ENCODE measurements at places on chromosomes 6 and 20.

DNA sequence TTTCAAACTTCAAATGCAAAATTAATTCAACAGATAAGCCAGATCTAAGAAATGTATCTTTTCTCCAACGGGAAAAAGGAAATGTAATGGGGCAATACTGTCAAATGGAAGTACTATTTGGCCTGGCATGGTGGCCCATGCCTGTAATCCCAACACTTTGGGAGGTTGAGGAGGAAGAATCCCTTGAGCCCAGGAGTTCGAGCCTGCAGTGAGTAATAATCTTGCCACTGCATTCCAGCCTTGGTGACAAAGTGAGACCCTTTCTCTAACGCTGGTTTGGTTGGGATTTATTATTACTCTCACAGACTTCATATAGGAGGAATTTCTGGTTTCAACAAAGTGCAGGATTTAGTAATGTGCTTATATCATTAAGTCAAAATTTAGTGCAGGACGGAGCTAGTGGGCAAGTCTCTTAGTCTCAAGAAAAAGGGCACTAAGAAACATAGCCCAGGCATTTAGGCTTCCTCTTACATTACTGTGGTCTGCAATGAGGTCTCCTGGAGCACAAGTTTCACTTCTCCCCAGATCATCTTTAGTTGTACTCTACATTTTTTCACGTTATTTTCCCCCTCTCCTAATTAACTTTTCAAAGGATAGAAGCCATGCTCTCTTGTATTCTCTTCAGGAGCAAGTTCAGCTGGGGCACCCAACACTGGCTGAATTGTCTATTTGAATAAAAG is 23.1 kb downstream of the TRIM27 start:
- no peak for DNase-seq

DNA sequence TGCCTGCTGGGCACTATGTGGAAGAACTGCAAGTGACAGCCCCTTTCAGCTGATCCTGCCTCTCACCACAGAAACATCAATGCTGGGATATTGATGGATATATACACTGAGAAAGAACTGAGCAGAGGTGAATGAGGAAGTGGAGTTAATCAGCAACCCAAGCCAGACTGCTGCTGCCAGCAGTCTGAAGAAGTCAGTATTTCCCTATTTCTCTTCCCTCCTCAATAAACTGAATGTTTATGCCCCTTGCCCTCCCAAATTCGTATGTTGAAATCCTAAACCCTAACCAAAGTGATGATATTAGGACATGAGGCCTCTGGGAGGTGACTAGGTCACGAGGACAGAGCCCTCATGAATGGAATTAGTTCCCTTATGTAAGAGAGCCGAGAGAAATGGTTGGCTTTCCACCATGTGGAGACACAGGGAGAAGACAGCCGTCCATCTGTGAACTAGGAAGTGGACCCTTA is 76.3 kb downstream of the CDK19 start:
- no peak for DNase-seq

DNA sequence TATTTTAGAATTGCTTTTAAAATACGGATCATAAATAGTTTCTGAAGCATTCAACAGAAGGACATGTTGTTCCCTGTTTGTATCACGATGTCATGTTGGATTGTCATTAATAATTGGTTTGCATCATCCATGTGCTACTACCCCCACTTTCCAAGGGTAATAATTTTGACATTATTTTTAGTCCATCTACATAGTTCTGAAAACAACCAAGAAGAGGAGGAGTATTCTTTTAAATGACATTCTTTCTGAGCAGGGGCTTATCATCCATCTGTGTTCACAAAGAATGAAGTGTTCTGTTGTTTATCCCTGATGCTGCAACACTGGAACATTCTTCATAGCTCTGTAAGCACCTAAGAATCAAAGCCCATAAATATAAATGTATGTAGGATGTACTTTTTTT is 151.0 kb upstream of the CITED2 start:
- DNase-seq, result no peak

DNA sequence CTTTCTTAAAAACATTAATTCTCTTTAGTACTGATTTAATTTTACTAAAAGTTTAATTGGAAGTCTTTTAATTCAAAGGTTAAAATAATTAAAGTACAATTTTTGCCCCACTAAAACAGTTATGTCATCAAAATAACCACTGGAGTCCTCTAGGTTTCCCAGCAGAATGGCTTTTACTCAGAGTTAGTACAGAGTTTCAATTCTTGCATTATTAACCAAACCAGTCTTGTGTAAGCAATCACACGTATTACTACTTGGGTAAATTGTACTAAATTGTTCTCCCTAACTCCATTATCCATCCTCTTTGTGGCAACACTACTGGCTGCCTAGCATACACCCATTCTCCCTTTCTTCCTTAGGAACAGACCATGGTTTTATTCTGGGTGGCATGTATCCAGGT is 36.9 kb downstream of the CDK19 start:
- DNase-seq, result no peak

DNA sequence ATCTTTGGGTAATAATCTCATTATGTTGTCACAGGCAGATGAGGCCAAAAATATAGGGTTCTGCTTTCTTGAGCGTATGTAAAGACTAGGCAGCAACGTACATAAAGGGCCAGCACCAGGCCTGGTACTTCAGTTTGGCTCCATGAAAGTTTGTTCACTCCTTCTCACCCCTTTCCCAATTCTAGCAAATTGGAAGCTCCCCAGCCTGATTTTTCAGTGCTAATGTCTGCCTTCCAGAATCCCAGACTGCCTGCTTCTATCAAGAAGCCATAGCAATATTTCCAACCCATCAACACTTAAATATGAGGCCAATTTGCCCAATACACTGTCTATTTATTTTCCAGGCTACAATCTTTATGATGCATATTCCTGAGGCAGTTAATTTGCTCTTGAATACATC is 93.4 kb upstream of the PTPRT start:
- DNase-seq, result no peak

GRCh38 chr6:129312880-129313279 is 397.1 kb downstream of the ARHGAP18 start:
- DNase-seq, result no peak

GRCh38 chr6:104301951-104302350 is 557.8 kb downstream of the HACE1 start:
- DNase-seq, result no peak

DNA sequence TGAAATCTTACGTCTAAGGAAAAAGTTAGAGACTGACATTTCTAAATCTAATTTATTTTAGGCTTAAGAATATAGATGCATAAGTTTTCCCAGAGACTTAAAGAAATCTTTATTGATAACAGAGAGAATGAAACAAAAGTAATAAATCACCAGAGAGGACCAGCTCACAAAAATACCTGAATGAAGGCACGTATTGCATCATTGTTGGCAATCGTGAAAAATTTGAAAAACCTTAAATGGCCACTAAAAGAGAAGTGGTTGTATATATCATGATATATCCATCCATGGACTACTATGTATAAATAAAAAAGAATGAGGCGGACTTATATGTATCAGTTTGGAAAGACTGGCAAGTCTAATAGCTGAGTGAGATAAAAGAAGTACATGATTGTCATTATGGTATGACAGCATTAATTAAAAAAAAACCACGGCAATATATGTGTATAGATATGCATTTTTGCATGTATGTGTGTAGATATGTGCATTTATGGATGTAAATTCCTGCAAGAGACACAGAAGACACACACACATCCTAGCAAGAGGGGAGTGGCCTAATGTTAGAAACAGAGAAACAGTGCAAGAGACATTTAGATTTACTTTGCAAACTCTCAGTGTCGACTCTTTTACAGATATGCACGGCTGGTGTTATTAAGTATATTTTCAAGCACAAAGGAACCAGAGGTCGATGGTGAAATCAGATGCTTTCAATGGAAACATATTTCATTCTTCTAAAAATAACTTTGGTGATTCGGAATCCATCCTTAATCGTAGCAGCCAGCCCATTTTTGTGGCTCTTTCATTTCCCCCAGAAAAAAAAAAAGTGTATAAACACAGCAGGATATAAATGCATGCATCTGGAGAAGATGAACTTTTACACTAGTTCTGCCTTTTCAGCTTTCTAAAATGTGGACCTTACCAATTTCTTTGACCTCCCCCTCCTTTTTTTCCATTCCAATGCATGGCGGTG is 156.1 kb upstream of the SALL4 start:
- DNase-seq, result no peak

- DNase-seq, result no peak
Observed at GRCh38 chr6:41677124-41677921, 39.1 kb downstream of the MDFI start.

GRCh38 chr6:35024551-35025054 is 116.5 kb downstream of the TCP11 start:
- DNase-seq, result no peak

- DNase-seq, result no peak
Observed at GRCh38 chr20:25437153-25437581, 29.7 kb downstream of the GINS1 start.

DNA sequence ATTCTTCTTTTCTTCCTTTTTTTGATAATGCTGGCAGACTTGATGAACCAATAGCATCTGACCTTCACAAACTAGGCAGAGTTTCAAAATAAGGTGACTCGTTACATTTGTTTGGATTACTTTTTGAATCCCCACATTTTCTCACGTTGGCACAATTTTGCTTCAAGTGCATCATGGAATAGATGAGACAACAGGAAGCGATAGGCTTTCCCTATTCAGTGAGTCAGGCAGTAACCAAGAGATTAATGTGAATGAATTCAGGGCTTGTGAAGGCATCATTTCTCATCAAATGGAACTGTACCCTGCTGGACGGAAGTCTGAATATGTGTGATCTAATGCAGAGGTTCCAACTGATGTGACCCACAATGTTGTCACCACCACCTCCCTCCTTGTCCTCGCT is 10.7 kb downstream of the RFPL4B start:
- no peak for DNase-seq

DNA sequence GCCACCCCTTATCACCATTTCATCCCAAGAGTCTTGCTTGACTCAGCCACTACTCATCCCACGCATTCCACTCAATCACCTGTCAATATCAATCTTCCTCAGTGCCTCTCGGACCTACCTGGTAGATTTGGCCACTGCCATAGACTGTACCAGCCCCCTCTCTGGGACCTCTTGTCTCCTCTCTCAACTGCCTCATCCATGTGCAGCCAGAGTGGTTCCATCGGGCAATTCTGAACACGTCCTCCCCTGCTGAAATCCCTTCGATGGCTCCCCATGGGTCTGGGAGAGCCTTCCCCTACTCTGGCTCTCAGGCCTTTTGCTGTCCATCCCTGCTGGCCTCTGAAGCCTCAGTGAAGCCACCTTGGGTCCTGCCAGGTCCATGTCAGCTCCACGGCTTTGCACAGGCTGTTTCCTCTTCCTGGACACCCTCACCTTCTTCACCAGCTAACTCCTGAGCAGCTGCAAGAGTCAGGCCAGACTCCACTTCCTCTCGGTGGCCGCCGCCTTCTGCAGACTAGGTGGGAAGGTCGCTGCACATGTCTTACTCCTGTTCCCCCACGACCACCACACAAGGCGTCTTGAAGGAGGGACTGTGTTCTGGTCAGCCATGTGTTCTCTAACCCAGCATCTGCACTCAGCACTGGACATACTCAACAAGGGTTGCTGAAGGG is 120.4 kb downstream of the TOX2 start:
- DNase-seq, result no peak

DNA sequence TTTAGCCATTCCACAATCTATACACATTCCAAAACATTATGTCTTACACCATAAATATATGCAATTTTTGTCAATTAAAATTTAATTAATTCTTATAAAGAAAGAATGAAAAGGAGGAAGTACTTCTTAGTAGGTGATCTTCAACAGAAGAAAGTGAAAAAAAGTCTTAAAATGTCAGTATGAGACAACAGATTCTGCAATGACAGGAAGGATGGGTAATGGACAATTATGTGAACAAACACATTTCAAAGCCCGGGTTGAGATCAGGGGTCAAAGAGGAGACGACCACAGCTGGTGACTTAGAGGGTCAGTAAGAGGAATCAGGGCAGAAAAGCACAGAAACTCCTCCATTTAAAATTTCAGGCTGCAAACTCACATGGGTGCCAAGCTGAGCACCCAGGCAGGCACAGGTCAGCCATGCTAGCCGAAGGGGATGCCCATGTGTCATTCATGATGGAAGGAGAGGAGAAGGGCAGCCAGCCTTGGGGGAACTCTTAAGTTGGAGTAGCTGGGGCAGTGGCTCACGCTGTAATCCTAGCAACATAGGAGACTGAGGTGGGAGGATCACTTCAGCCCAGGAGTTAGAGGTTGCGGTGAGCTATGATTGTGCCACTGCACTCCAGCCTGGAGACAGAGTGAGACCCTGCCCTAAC is 11.0 kb downstream of the VSX1 start:
- no peak for DNase-seq

DNA sequence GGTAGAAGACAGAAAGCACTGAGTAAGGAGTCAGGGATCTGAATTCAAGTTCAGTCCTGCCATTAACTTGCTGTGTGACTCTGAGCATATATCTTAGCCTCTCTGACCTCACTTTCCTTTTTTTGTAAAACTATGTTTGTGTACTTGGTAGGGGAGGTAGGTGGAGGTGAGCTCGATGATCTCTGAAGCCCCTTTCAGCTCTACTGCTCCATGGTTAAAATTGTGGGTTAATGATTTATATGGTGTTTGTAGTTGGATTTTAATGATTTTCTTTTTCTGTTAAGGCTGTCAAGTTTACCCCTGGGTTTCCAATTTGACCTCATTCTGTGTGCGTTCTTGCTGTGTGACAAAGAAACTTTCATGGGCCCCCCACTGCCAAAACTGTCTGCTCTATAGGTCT is 124.1 kb downstream of the CD164 start:
- DNase-seq, result no peak

GRCh38 chr6:125558907-125559306 is 190.5 kb upstream of the HEY2 start:
- DNase-seq, result no peak

DNA sequence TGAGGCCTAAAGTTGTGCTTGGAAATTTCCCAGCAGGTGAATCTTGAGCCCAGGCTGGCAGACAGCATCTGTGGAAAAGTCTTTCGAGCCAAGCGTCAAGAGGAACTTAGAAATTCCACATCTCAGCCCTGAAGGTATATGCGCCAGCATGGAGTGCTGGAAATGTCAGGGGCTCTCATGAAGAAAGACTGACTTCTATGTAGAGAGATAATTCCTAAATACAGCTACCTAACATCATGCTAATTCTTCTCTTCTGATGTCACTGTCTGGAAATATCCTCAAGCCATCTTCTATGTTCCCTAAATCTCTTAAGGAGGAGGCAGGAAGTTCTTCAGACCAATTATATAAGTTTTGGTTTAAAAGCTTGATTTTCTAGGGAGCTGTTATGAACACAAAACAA is 492.4 kb upstream of the MARCKS start:
- DNase-seq, result no peak

DNA sequence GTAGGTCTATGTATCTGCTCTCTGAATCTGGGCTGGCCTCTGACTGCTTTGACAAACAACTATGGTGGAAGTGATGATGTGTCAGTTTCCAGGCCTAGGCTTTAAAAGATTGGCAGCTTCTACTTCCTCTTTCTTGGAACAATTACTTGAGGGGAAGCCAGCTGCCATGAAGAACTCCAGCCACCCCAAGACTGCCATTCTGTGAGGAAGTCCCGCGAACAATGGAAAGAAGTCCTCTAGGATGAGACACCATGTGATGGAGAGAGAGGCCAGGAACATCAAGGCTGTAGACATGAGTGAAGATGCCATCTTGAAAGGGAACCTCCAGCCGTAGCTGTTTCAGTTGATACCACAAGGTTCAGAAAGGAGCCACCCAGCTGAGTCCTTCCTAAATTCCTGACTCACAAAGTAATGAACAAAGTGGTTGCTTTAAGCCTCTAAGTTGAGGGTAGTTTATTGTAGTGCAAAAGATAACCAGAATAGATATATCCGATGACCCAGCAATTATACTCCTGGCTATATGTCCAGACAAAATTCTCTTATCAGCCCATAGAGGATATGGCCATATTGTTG is 15.3 kb upstream of the TCF15 start:
- DNase-seq, result no peak

- DNase-seq, result no peak
Observed at GRCh38 chr6:33416386-33417127, 1.4 kb downstream of the CUTA start.

All from stimulated activated CD4-positive, alpha-beta T cell treated with anti-CD3 and anti-CD28 coated beads, Interleukin-15, amount 100 ng/mL, for 1 hour (primary cell).